ENCODE measurements at places on chromosomes 1 and 21.

- no peak for DNase-seq
Measured at GRCh38 chr1:155183775-155184221, 10.1 kb downstream of the TRIM46 start.

GRCh38 chr1:46532095-46532494 lies 19.4 kb downstream of the KNCN start:
- DNase-seq = no peak

DNA sequence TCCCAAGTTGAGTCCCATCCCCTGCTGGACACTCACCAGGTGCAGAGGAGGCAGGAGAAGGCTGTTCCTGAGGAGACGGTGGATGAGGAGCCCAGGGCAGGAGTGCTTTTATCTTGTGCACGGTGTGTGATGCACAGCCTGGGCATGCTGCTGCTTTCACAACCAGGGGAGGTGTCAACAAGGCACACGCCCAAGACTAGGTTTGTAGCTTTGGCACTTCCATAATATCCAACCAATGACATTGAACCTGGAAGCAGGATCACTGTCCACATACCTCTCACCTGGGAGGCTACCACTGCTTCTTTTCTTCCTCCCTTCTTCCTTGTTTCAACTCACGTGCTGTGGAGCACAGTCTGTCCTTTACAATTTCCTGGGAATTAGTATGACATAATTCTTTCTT lies at the start of gene LCE3D:
TSS of gene LCE3D (minus strand) at position 84 of the 400 bp plus-strand sequence. CDS start 580 bp downstream, outside the sequence.
- no peak for DNase-seq

DNA sequence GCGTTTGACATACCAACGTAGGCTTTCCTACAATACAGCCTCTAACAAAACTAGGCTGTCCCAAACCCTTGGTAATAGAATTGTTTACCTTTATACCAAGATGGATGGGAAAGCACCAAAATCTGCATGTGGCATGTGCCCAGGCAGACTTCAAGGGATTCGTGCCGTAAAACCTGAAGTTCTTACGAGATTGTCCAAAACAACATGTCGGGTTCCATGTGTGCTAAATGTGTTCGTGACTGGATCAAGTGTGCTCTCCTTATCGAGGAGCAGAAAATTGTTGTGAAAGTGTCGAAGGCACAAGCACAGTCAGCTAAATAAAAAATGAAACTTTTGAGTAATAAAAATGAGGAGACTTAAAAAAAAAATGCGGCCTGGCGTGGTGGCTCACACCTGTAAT lies 5.1 kb downstream of the RPS27 start:
- DNase-seq = no peak

DNA sequence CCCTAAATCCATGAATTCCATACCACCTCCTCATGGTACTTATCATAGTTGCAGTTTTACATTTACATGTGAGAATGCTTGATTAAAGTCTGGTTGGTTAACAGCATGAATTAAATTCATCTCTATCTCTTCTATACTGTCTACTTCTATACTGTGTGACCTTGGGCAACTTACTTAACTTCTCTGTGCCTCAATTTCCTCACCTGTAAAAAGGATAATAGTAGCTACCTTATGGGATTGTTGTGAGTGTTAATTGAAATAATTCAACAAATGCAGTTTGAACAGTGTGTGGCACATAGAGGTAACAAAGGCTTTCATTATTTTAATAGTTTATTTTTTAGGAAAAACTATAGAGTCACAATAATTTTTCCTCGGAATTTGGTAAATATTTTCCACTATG lies 231.3 kb downstream of the RRAGC start:
- no peak for DNase-seq

DNA sequence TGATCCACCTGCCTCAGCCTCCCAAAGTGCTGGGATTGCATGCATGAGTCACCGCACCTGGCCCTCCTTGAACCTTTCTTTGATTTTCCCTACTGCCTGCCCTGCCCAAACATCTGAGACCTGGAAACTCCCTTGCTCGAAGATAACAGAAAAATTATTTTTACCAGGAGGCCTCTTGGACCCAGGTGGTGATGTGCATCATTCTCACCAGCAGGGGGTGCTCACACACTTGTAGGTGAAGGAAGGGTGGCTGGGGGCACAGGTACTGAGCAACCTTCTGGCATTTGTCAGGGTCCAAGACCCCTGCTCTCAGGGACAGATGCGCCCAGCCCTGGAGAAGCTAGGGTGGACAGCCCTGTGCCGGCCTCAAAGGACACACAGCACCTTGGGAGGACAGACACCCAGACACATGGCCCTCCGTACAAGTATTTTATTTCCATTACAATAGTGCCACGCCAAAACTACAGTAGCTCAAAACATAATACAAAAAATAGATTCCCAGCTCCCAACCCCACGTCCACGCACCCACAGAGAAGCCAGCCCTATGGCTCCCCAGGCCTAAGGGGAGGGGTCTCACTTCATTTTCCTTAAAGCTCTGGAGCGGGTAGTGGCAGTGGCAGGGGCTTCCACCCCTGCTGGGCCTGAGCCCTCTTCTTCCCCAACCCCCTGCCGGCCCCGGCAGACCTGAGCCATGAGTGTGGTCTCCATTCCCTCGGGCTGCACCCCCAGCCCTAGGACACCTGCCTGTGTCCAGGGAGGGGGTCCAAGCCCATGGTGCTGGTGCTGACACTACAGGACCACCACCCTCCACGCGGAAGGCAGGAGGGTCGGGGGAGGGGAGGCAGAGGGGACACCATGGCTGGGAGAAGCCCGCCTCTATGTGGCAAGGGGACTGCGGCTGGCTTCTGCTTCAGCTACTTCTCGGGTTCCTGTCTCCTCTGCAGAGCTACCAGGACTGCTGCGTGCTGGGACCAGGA lies 40.4 kb upstream of the EIF4G3 start:
- no peak for DNase-seq

- DNase-seq = no peak
Measured at GRCh38 chr1:151980287-151981177, 13.1 kb downstream of the S100A10 start.
